ENCODE measurements at places on chromosomes 1 and 21. TPM values are rescaled to one million over a fixed set of nuclear protein-coding genes. Genes with fewer than 3 reads are reported as not detected.

C1orf167 gene
- 0.82 TPM for total RNA-seq

TRNP1 gene
- 3.6 TPM for total RNA-seq

F5 gene
- 1.3 TPM for total RNA-seq

C8B gene
- not detected for total RNA-seq

SAMSN1 gene
- 3.0 TPM for total RNA-seq

C1orf116 gene
- 0.62 TPM for total RNA-seq

CTTNBP2NL gene
- 21.5 TPM for total RNA-seq

GRCh38 chr1:108663074-108663473 is 2.2 kb upstream of the HENMT1 start:
- no peaks in the 10 kb centered on the region for H3K4me1 ChIP-seq
- no peak for DNase-seq
- no peak overlapping the region for H3K27ac ChIP-seq

GRCh38 chr1:3495776-3496745 is 41.6 kb downstream of the ARHGEF16 start:
- H3K4me3 ChIP-seq = no peak overlapping the region
- H3K4me1 ChIP-seq = no peaks in the 10 kb centered on the region
- H3K27me3 ChIP-seq = no peaks in the 10 kb centered on the region
- DNase-seq = no peak
- H3K27ac ChIP-seq = no peak overlapping the region

Measured in uterus (tissue), 4 donors.